ENCODE measurements at places on chromosomes 7 and 10. TPM values are rescaled to one million over a fixed set of nuclear protein-coding genes. Genes with fewer than 3 reads are reported as not detected.

The TIAL1 gene
- 192 TPM for total RNA-seq

The KIF11 gene
- total RNA-seq: 38.7 TPM

The CCDC146 gene
- total RNA-seq: 1.2 TPM

DNA sequence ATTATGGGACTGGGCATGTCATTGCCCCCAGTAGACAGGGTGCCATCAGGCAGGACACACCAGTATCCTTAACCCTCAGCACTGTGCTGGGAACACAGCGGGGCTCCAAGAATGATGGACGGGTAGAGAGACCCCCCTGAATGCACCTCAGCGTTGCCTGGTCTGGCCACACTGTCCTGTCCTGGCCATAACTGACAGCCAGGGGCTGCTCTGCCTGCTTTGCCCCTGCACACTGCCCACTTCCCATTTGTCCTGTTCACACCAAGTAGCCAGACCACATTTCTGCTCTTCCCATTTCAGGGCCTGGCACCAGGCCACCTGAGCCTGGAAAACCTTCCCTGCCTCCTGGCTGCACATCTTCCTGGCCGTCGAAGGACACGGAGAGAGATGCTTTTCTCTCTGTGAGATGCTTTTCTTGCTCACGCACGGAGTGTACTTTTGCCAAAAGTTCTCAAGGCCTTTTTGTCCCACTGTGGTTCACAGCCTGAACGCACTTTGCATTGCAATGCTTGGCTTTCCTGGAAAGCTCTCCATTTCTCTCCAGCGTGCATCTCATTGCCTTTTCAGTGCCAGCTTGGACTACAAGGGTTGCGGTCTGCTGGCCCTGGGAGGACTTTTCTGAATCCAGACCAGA is 131.0 kb upstream of the EEPD1 start:
- no peak overlapping the region for H3K27ac ChIP-seq
- H3K36me3 ChIP-seq: no peaks in the 10 kb centered on the region
- H3K4me3 ChIP-seq: no peak overlapping the region
- no peak for DNase-seq
- no peaks in the 10 kb centered on the region for H3K4me1 ChIP-seq
- H3K27me3 ChIP-seq: peaks cover 9% of the 10 kb centered on the region

DNA sequence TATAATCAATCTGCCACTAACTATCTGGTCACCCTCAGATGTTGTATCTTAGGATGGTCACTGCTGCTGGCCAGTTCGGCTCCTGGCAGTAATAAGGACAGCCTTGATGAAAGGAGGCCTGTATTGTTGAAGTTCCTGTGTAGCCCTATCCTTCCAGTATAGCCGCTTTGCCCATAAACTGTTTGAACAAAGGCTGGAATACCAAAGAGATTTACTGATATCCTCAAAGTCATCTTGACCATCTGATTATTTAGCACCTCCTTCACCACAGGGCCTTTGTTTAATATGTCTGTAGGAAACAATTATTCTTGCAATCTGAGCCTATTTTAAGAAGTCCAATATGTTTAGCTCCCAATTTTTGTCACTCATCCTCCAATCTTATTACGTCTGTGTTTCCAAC is 77.7 kb downstream of the HYCC1 start:
- H3K36me3 ChIP-seq: no peaks in the 10 kb centered on the region
- no peaks in the 10 kb centered on the region for H3K27me3 ChIP-seq
- H3K27ac ChIP-seq: no peak overlapping the region
- H3K4me3 ChIP-seq: no peak overlapping the region

- no peak overlapping the region for H3K27ac ChIP-seq
- no peaks in the 10 kb centered on the region for H3K4me1 ChIP-seq
- H3K27me3 ChIP-seq: no peaks in the 10 kb centered on the region
- H3K36me3 ChIP-seq: peaks cover 20% of the 10 kb centered on the region
Measured at GRCh38 chr7:44216019-44216418, 15.2 kb downstream of the YKT6 start.

Data from activated T-helper 1 cell treated with anti-CD3 and anti-CD28 coated beads, Interleukin-12 subunit alpha, Interleukin-12 subunit beta, Interleukin-2, Interleukin-4 antibody, amounts not matched to agents 30 ng/mL and 10 ng/mL and 1 ng/mL, durations not matched to agents 14 hours and 24 hours and 36 hours (primary cell).